A549 (cell line): ENCODE measurements at places on chromosomes 4 and X. TPM values are rescaled to one million over a fixed set of nuclear protein-coding genes. Genes with fewer than 3 reads are reported as not detected.

CWH43 gene
- not detected in 3 replicates for polyA plus RNA-seq

ATP8A1 gene
- 0.06 to 0.08 TPM (median 0.07 TPM) in 3 replicates for polyA plus RNA-seq

SATL1 gene
- polyA plus RNA-seq: 0.03 to 0.04 TPM (median 0.03 TPM) in 3 replicates

PAGE5 gene
- polyA plus RNA-seq: not detected in 3 replicates

DNA sequence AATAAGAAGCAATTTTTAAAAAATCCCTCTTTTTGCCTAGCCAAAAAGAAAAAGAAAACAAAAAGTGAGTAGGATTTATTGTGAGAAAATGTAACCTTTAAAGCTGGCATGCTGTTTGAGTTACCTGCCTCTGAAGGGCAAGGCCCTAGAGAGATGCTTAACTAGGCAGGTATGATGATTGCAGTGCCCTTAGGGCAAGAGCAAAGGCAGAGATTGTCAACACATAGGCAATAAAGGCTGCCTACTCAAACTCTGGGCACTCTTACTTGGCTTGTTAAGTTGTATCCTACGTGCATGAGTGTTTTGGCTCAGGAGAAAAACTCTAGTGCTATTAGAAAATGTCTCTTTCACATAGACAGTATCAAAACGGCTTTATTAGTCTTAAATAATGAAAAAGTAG lies 306.0 kb downstream of the RPA4 start:
- DNase-seq: no peak
